Activated T-cell treated with anti-CD3 and anti-CD28 coated beads, Interleukin-2, amount 50 U/mL, for 48 hours (primary cell): ENCODE measurements at places on chromosomes 1 and 21.

DNA sequence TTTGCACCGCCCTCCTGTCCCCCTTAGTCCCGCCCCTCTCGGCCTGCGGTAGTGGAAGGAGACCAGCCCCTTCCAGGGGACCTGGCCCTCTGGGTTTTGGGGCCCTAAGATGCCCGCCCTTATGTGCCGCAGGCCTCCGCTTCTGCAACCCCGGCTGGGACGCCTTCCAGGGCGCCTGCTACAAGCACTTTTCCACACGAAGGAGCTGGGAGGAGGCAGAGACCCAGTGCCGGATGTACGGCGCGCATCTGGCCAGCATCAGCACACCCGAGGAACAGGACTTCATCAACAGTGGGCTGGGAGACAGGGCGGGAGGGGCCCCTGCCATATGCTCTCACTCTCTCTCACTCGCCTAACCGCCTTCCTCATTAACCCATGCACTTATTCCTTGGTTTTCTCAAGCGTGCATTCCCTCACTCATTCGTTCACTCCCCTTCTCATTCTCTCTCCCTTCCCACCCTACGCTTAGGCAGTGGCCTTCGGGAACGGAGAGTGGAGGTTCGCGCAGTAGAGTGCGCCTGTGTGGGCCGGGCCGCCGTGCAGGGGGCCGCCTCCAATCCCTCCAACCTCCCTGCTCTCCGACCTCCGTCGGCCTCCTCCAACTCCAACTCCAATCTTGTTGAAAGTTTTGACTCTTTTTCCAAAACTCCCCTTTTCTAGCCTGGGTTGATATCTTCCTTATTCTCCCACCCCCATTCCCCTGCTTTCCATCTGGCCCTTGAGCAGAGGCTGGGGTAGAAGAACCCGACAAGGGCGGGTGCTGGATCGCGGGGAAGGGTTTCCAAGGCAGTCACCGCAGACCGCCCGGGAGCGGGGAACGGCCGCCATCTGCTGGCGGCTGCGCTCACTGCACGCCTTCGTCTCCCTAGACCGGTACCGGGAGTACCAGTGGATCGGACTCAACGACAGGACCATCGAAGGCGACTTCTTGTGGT, 15.2 kb downstream of the BCAN start:
- peak; percentile 85 for DNase-seq

DNA sequence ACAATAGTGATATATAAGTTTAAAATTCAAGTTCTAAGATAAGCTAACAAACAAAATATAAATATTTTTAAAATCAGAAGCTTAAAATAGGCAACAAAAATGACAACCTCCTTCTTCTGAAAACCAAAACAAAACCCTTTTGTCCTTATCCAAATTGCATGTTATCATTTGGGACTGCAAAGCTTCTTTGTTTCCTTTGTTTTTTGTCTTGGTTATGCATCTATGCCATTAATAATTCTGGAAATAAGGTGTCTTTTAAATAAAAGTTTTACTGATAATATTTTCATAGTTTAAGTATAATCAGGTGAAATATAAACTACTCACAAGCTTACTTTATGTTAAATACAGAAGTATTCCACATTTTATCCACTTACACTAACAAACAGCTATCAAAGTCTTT, 20.5 kb downstream of the ADSS2 start:
- DNase-seq, result no peak

- DNase-seq, result no peak
Measured at GRCh38 chr21:16125274-16125673, 395.5 kb downstream of the USP25 start.

DNA sequence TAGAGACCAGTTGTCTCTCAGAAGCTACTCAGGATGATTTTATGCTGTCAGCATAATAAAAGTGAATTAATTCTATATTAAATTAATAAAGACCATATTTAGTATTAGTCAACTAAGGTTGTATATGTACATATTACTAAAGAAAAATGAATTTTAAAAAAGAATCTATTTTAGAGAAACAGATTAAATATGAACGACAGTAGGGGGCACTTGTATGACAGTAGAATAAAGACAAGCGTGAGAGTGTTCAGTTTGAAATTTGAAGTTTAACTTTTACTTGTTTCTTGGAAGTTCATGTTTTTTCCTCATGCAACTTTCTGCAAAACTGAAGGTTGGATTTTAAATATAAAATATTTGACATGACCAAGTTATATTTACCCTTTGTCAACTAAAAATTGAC, 67.9 kb upstream of the MACF1 start:
- no peak for DNase-seq

GRCh38 chr1:64745986-64746940, 1.4 kb downstream of the RAVER2 start:
- no peak for DNase-seq

- no peak for DNase-seq
Measured at GRCh38 chr1:44294588-44295007, 60.5 kb downstream of the ERI3 start.

DNA sequence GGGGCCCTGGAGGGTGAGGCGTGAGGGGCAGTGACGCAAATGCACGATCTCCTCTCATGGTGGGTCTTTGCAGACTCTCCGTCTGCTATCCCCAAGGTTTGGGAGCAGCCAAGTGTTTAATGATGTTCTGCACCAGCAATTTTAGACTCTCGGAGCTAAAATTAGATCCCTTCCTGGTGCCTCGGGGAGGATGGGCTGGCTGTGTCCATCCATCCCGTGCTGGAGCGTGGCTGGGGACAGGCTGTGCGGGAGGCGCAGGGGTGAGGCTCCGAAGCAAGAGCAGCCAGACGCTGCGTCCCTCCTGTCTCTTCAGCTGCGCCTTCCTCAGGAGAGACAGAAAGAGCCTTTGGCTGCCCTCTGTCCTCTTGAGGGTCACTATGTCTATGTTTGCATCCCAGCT, 387.6 kb downstream of the CAMTA1 start:
- no peak for DNase-seq

DNA sequence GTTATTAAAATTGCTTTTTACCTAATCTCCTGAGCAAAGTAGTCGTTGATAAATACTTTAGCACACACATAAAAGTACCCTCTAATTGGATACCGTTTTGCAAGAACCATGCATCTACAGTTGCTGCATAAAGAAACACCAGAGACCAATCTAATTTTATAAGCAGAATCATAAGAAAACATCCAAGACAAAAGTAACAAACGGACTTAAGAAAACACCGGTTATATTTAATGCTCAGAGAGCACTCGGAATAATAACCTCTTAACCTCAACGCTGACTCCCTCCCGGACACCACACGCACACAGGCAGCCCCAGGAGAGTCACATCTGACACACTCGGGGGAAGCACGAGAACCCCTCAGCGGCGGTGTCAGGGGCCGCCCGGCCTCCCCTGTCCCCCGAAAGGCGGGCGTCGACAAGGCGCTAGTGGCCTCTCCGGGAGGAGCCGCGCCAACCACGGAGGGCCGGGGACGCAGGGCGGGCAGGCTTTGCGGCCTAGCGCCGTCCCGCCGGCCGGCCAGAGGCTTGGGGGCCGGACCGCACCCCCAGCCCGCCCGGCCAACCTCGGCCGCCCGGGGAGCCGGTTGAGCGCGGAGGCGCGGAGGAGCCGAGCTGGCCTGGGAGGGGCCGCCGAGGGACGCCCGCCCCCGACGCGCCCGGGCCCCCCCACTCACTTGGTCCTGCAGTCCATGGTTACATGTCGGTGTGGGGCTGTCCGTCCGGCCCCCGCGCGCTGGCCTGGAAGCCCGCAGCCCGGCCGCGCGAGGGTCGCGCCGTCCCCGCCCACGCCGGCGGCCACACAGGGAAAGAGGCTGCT, 606 bp downstream of the DENND1B start:
- peak; percentile 70 for DNase-seq

- DNase-seq, result no peak
Measured at GRCh38 chr1:51690285-51690961, 73.5 kb downstream of the OSBPL9 start.

- DNase-seq, result no peak
Measured at GRCh38 chr1:201791779-201792173, 37.2 kb upstream of the IPO9 start.

GRCh38 chr21:26107429-26107828, 63.1 kb downstream of the APP start:
- DNase-seq, result no peak

- no peak for DNase-seq
Measured at GRCh38 chr1:119632103-119632490, 16.0 kb downstream of the ZNF697 start.

DNA sequence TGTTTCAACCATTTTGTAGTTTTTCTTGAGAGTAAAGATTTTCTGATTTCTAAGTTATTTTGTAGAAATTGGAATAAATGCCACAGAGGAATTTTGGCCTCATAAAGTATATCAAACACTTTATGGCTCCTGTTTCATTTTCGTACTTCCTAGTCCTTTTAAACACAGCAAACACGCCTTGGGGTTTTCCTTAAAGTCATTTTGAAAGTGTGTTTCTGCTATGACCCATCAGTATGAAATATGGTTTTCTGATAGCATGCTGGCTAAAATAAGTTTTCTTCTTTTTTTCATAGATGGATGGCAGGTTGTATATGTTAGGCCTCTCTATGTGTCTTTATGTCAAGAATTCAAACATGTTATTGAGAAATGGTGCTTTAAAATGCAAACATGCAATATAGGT, 940.1 kb upstream of the TMPRSS15 start:
- DNase-seq, result no peak

DNA sequence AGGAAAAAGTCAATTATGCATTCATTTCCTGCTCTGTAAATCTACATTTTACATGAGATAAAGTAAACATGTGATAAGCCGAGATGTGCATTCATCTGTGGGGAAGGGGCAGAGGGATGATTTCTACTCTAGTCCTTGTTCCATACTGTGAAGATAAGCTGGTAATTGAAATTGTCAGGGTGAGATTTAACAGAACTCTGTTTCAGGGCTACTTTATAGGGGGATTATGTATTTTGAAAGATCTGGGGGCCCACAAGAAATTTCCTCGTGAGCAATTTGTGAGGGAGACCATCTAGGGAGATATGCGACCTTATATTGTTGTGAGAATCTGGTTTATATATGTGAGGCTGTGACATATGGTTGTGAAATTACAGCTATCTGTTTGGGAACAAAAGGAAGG, 73.1 kb upstream of the KCNK1 start:
- DNase-seq, result no peak

GRCh38 chr1:50774759-50775351, 185.2 kb downstream of the FAF1 start:
- no peak for DNase-seq

GRCh38 chr1:98053471-98054366, 132.9 kb upstream of the DPYD start:
- DNase-seq, result peak; percentile 79

DNA sequence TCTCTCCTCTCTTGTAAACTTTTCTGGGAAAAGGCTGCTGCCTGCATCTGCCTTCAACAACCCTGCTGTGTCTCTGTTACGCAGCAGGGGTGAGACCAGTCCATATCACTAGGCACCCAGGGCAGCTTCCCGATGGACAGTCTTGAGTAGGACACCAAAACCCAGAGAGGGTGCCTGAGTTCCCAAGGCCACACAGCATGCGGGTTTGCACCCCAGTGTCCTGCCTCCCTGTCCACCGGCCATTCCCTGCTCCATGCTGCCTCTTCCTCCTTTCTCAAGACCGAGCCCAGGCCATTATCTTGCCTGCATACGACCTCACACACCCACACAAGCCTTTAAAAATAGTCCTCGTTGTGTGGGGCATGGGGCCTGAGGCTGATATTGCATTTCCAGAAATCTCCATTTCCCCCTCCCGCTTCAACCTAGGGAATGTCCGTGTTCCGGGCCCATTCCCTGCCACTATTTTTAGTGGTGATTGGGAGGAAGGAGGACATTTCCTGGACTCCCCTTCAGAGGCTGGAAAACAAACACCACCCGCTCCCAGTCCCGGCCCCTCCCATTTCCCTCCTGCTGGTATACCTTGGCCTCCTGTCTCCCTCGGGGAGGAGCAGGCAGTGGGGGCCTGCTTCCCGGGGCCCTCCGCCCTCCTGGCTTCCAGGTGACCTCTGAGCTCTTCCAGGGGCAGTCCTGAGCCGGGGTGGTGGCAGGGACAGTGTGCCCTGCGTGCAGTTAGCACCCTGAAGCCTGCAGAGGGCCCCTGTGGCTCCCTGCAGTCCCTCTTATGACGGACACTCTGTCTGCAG, 132.4 kb upstream of the TMEM51 start:
- DNase-seq, result no peak

- DNase-seq, result no peak
Measured at GRCh38 chr21:31879911-31880310, 7.1 kb downstream of the HUNK start.

DNA sequence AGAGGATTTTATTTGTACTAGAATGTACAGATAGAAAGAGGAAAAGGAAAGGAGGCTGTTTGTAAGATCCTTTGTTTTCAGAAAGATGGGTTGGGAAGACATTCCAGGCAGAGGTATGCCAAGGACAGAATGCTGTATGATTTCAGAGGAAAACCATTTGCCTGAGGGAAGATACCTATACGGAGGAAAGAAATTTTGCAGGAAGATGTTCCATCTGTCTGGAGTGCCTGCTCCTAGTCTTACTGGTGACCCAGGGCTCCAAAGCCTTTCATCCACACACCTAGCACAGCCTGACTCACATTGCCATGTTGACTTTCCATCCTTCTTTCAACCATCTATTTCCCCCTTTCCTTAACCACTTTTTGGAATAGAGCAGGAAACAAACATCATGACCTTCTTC, 18.2 kb downstream of the SAMD13 start:
- DNase-seq, result no peak

DNA sequence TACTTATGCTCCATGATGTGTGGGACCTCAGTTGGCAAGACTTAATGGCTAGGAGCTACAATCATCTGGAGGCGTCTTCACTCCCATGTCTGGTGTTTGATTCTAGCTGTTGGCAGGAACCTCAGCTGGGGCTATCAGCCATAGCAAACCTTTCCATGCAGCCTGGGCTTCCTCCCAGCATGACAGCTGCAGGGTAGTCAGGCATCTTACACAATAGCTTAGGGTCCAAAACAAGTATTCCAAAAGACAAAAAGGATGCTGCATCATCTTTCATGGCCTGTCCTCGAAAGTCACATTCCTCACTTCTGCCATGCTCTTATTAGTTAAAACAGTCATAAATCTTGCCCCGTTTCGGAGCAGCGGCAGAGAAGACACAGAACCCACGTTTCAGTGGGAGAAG, 90.9 kb downstream of the LRRC8C start:
- no peak for DNase-seq

GRCh38 chr21:29382030-29382654, 83.4 kb downstream of the BACH1 start:
- no peak for DNase-seq

- DNase-seq, result no peak
Measured at GRCh38 chr1:112828716-112829115, 113.6 kb upstream of the PPM1J start.

- no peak for DNase-seq
Measured at GRCh38 chr1:43321331-43321891, 16.2 kb upstream of the MPL start.

DNA sequence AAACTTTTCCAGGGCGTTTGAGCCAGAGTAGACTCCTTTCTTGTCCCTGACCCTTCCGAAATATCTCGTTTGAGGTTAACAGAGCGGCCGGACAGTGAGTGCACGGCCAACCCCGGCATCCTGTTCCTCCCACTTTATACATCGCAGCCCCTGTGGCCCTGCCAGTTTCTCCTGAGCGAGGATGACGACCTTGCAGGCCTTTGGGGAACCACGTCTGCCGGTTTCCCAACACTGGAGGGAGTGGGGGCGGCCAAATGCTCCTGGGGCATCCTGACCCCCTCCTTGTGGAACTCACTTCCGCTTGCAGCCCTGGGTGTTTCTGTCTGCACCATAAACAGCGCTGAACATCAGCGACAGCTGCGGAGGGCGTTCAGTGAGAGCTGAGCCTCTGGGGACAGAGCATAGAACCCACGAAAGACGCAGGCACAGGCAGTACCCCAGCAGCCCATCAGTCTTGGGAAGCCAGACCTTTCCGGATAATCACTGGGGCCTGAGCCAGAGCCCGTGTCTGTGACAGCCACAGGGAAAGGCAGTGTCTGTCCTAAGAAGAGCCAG, 4.8 kb upstream of the KCNAB2 start:
- no peak for DNase-seq
